ENCODE measurements at places on chromosomes 1 and 21. TPM values are rescaled to one million over a fixed set of nuclear protein-coding genes. Genes with fewer than 3 reads are reported as not detected.

The MGST3 gene
- total RNA-seq = 17.8 TPM

The CFHR1 gene
- not detected for total RNA-seq

The MINDY1 gene
- total RNA-seq = 14.4 TPM

The LRRC42 gene
- 7.1 TPM for total RNA-seq

The MSH4 gene
- 0.31 TPM for total RNA-seq

The KIAA1614 gene
- total RNA-seq = 2.0 TPM
